A549 (cell line): ENCODE measurements at places on chromosomes 6 and 20.

GRCh38 chr20:3164043-3164762 is 4.5 kb upstream of the FASTKD5 start:
- no peak for DNase-seq

- no peak for DNase-seq
These were observed 138.9 kb downstream of the PDE7B start for GRCh38 chr6:135990439-135990838.

DNA sequence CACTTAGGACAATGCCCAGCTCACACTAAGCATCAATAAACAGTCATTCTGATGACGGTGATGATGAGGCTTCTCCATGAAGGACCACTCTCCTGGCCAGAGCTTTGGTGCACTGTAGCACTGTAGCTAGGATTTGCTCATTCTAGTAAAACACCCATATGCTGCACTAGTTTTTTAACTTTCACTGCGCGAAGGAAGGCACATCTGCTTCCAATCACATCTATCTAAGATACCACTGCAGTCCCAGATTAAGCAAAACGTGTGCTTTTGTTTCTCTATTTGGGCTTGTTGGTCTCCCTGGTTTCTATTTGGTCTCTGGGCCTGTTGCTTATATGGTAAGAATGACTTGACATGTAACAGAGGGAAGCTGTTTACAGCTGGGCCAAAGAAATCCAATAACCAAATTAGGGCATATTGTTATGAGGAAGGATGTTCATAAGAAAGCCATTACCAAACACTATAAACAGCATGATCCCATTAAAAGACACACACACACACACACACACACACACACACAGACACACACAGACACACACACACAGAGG is 62.4 kb downstream of the FAM229B start:
- DNase-seq = no peak

DNA sequence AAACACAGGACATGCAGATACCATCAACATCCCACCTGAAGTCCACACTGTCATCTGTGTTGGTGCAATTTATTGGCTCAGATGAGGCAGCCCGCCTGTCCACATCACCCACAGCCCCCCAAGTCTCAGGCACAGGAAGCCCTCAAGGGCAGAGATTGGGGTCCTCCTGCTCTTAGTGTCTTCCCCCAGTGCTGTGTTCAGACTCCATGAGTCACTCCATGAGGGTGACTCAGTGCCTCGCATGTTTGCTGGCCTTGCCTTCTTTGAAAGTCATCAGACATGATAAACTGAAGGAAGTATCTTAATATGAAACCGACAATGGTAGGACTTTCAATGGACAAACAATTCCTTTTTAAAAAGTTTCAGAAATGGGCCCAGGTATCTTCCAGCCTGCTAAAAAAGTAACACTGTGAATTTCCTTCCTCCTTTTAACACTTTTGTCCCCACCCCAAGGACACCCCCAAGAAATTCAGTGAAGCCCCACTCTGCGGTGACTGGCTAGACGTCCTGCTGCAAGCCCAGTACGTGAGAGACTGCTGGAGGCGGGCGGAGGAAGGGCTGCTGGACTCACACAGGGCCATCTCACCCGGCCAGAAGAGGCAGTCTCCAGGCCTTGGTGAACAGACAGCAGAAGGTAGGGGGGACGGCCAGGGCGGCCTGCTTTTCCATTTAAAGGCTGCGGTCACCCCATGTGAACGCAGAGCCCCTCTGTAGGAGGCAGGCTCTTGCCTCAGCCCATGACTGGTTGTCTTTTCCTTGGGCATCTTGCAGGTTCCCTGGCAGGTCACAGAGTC is 43.0 kb upstream of the KCNK16 start:
- DNase-seq = no peak

DNA sequence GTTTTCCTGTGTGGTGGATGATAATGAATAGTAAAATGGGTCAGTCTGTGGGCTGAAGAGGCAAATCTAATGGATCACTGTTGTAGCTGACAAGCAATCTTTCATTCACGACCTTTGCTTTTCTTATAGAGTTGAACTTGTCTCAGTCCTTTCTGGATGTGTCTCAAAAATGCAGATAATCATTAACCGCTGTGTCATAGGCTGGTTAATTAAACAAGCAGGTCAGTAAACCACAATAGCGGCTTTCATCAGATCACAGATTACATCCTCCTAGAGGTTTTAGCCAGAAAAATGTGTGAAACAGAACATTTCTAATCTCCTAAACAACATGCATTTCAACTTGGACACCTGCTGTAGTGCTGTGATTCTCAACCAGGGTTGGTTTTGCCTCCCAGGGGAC is 2.5 kb upstream of the METTL24 start:
- DNase-seq = no peak

GRCh38 chr20:44271915-44272663 is 25.0 kb downstream of the GDAP1L1 start:
- DNase-seq = no peak

GRCh38 chr6:144285548-144285797 is 338 bp downstream of the UTRN start:
- peak; percentile 22 for DNase-seq

DNA sequence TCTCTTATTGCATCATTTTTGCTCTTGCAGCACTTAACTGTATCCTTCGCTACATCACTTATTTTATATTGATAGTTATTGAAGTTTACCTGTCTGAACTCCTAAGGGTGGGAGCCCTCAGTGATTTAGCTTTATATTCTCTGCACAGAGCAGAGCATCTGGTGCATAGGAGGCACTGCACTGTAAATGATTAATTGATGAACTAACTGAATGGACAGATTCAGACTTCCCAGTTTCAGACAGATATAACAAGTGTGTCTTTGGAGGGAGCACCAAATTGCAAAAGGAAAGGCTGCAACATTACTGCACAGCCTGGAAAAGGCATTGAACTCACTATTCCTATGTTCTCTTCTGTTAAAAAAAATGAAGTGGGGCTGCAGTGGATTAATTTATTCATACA is 160.3 kb downstream of the EDN1 start:
- DNase-seq = no peak

DNA sequence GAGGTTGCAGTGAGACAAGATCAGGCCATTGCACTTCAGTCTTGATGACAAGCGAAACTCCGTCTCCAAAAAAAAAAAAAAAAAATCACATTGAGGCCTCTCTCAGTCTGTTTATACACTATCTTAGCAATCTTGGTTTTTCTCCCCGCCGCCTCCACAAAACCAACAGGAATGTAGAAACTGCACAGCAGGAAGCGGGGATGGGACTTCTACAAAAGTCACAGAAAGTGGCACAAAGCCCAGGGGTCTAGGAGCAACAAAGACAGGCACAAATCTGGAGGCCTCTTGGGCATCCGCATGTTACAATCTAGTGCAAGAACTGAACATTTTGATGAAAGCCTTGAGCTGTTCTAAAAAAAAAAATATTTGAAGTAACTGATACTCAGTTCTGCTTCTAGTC is 48.6 kb downstream of the KDM1B start:
- DNase-seq = no peak

DNA sequence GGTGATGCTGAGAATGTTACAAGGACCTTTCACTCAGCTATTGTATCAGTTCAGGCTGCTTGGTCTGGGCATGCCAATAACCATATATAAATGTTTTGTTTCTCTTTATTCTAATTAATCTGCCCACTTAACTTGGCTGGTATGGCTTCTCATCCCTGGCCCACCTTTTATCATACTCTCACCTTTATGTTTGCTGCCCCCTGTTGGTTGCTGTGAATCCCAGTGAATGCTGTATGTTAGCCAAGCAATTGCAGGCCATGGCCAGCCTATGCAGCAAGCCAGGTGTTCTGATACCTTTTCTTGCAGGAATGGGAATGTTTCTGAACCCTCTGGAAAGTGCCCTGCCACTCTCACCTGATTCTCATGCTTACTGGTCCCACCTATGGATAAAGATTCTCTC is 54.6 kb downstream of the PCSK2 start:
- no peak for DNase-seq

DNA sequence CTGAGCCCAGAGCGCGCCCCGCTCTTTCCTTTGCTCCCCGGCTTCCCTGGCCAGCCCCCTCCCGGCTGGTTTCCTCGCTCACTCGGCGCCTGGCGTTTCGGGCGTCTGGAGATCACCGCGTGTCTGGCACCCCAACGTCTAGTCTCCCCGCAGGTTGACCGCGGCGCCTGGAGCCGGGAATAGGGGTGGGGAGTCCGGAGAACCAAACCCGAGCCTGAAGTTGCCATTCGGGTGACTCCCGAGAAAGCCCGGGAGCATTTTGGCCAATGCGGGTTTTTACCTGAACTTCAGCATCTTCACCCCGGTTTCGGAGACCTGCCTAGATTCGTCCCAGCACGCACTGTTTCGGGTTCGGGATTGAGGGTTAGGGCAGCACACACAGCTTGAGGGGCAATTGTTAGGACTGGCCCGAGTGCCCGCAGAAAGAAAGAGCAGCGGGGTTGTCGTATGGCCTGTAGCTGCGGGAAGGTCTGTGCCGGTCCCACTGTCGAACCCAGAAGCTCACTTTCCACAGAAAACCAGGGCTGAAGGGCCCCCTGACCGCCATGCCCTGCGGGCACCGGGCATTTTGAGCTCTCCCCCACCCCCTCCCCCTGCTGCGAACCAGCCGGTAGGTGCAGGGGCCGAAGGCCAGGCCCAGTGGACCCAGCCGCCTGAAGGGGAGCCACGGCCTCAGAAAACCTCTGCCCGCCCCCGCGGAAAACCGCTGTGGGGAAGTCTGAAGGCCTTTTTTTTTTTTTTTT is 2.1 kb downstream of the FOXP4 start:
- DNase-seq = no peak

GRCh38 chr20:56400001-56400640 is 7.7 kb downstream of the CSTF1 start:
- DNase-seq = peak; percentile 41

GRCh38 chr6:29739136-29739881 is 16.1 kb downstream of the HLA-F start:
- no peak for DNase-seq

DNA sequence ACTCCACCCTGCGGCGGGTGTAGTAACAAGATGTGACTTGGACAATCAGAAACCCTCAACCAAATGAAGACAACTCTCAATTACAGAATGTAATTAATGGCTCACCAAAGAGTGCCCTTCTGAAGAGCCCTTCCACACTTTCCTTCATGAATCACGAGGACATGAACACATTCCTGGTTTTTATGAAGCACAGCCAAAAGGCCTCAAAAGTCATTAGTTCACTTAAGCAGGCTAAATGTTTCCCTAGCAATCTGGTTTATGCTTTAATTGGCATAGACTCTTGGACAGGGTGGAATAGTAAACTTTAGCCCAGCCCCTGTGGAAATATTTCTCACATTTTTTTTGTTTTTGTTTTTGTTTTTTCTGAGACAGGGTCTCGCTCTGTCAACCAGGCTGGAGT is 20.5 kb downstream of the CPNE5 start:
- DNase-seq = no peak

DNA sequence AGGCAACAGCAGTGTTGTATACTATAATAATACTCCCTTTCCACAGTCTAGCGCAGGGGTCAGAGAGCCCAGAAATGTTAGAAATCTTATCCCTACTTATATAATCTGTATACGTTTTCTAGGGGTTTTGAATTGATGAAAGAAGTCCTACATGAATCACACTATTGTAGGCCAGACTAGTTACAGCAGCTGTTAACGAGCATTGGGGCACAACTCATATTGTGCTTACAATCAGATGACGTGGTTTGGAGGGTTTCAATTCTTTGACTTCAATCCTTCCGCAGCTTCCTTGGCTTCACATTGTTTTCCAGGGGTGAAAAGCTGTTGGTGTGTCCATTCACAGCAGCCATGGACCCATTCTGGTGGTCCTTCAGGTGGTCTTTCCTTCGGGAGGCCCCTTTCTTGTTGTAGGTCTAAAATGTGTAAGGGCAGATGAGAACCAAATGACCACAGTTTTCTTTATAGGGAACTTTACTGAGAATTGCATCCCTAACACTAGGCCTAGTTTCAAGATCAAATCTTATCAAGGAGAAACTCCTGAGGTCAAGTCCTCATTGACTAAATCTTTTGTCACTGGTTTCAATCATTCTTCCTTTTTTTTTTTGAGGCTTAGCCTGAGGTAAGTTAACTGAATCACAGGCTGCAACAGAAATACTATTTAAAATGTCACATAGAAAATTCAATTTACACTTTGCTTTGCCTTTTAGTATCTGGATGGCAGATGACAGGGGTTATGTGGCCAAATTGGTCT is 79.7 kb downstream of the ELOVL5 start:
- DNase-seq = no peak

DNA sequence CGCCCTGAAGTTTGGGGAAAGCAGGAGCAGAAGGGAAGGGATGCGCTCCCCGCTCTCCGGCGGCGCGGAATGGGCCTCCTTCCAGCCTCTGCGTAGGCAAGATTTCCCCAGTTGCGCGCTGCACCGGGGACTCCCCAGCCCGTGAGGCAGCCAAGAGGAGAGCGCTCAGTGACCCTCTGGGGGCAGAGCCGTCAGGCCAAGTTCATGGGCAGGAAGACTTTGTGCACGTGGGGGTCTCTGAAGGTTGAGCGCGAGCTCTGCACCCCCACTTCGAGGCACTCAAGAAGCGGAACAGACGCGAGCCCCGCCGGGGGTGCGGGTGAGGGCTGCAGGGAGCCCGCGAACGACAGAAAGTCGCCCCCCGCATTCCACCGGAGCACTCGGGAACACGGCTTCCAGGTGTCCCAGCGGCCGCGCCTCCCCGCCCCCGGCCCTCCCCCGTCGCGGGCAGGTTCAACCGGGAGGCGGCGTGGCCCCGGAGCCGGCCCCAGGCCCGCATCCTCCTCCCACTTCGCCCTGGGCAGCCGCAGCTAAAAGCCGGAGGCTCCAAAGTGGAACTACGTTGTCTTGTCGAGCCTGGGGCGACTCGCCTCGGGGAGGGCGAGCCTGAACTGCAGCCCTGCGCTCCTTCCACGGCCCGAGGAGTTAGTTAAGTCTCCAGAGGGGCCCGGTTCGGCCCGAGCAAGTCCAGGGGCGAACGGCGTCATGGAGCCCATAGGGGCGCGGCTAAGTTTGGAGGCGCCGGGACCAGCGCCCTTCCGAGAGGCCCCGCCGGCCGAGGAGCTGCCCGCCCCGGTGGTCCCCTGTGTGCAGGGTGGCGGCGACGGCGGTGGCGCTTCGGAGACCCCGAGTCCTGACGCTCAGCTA is at the start of gene PPP1R3G:
Gene PPP1R3G, plus strand, starts transcription at position 561 of the 867 bp plus-strand sequence. Its CDS starts 145 bp downstream, at position 706.
- DNase-seq = peak; percentile 33

- peak; percentile 22 for DNase-seq
These were observed 5.9 kb downstream of the C6orf58 start for GRCh38 chr6:127582777-127583462.
